ENCODE measurements at places on chromosomes 3 and 15.

GRCh38 chr15:98731712-98732450, 83.5 kb downstream of the IGF1R start:
- no peak for DNase-seq

GRCh38 chr3:81666502-81667121, 94.8 kb downstream of the GBE1 start:
- DNase-seq, result no peak

GRCh38 chr15:77015646-77016320, 20.9 kb downstream of the PSTPIP1 start:
- DNase-seq, result no peak

- no peak for DNase-seq
These were observed 7.3 kb upstream of the RTP3 start for GRCh38 chr3:46490338-46491084.

GRCh38 chr3:148861277-148861869, 3.7 kb upstream of the CPA3 start:
- DNase-seq, result no peak

Data from stimulated activated CD8-positive, alpha-beta memory T cell treated with anti-CD3 and anti-CD28 coated beads, Interleukin-2, amount 100 ng/mL, for 48 hours (primary cell).